ENCODE measurements at places on chromosomes 3 and 15.
A peak's percentile ranks its signal among the peaks of the same experiment; 100 is the strongest.

GRCh38 chr15:63640146-63640545, 43.0 kb downstream of the FBXL22 start:
- DNase-seq, result no peak

DNA sequence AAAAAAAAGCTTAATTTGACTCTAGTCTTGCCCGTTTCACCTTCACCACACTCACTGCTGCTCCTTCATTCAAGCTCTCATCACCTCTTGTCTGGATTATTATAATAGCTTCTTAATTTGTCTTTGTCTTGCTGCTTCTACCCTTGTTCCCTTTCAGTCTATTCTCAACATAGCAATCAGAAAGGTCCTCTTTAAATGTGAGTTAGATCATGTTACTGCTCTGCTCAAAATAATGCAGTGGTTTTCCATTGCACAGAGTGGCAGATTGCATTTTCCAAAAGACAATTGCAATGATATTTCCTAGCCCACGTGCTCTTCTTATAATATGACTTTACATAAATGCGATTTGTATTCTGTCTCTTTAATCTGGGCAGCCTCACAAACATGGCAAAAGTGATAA, 174.6 kb downstream of the ALDH1A2 start:
- DNase-seq, result no peak

DNA sequence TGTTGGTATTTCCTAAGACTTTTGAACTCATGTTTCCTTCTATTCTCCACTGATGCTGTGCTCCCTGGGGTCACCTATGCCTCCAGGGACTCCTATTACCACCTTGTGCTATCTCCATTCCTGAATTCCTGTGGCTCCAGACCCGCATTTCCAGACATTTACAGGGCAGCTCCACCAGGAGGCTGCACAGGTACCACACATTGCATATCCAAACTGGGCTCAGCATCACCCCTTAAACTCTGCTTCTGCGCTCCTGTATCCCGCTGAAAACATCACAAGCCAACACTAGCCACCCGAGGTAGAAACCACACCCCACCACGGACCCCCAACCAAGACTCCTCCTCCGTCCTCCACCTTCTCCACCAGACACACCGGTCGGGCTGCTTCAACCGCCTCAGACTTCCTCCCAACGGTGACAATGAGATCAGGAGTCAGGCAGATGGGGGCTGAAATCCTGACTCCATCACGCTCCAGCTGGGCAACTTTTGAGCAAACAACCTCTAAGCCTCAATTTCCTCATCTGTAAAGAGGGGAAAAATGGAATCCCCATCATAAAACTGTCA, 10.4 kb downstream of the TNK2 start:
- DNase-seq, result peak; percentile 84

GRCh38 chr3:51992017-51992682, 3.5 kb downstream of the RPL29 start:
- DNase-seq, result no peak

DNA sequence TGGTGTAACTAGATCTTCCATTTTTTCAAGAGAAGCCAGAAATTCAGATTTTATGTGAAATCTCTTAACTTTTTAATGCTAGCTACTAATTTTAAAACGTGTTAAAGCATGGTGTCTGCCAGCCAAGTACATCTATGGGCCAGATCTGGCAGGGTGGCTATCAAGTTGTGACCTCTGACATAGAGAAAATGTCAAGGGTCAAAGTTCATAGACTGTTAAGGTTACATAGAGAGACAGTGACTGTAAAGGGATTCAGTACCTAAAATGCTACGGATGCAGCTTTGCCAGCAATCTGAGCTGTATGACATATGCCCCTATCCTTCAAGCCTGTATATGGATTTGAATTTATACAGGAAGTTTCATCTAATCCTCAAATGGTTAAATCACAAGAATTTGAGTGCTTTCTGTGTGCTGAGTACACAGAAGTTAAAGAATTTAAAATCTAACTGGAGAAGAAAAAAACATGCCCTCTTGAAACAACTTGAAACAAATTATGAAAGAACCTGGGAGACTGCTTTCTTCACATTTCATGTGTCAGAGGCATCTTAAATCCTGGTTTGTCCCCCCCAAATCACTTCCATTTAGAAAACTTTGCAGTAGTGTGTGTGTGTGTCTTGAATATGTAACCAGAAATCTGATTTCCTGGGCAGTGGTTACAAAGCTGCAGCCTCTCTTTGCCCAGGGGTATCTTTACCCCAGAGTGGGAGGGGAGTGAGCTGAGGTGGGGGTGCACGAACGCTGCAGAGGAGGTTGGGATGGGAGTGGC, 895 bp upstream of the ARHGAP31 start:
- peak; percentile 29 for DNase-seq

- no peak for DNase-seq
These were observed 24.3 kb downstream of the RPLP1 start for GRCh38 chr15:69476704-69477473.

DNA sequence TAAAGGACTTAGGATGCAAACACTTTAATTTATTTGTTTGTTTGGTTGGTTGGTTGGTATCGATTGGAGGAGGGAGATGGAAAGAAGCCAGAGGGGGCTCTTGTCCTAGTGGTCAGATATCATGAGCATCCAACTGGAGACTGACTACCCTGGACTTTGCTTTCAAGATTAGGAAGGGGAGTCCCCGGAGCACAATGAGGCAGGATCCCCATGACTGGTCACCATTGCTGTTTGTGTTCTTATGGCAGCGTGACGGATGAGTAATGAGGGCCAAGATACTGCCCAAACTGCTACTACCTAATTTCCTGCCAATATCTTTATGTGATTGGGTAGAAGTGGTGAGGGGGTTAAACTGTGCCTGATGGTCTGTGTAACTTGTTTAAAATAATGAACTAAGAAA, 354.6 kb upstream of the ROPN1 start:
- no peak for DNase-seq

DNA sequence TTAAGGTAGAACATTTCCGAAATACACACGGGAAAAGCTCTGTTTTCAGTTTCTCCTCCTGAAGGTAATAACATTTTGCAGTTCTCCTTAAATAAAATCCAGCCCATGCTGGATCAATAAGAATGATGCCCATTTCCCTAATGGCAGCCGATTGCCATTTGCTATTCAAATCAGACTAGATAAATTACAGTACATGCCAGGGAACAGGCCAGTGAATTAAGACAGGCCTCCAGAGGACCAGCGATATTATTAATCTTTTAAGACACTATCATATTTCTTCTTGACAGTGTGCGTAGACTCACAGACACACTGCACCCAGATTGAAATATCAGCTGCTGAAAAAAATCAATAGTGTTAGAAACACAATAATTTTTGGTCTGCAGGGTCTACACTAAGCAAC, 422.3 kb downstream of the TIGIT start:
- DNase-seq, result no peak

GRCh38 chr3:123394391-123395020, 54.4 kb downstream of the ADCY5 start:
- no peak for DNase-seq

GRCh38 chr3:142279965-142280590, 54.7 kb upstream of the GK5 start:
- peak; percentile 87 for DNase-seq

DNA sequence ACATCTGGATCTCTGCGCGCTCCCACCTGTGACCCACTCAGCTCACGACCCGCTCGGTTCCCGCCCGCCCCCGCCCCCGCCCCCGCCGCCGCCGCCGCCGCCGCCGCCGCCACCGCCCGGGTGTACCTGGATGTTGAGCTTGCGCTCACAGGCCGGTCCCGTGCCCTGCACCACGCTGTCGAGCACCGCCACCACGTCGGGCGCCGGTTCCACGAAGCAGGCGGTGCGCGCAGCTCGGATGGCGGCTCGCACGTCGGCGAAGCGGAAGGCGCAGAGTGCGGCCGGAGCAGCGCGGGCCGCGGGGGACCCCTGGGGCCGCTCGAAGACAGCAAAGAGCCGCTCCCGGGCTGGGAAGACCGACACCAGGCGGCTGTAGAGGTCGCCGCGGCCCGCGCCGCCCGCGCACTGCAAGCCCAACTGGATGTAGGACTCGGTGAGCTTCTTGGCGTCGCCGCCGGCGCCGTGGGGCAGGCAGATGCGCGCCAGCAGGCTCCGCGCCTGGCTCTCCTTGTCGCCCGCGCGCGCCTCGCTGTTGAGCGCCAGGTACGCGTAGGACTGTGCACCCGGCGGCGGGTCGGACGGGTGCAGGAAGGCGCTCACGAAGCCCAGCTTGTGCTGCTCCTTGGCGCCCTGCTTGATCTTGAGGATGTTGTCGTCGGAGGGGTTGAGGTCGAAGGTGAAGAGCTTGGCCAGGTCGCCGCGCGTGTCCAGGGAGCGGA, 1.1 kb downstream of the PLXND1 start:
- DNase-seq, result peak; percentile 68

- DNase-seq, result no peak
These were observed 11.3 kb downstream of the NBEAL2 start for GRCh38 chr3:46990573-46991374.

- no peak for DNase-seq
These were observed 48.1 kb upstream of the DCUN1D1 start for GRCh38 chr3:183028416-183028815.

GRCh38 chr15:88646088-88646405, 7.2 kb downstream of the ISG20 start:
- DNase-seq, result no peak

DNA sequence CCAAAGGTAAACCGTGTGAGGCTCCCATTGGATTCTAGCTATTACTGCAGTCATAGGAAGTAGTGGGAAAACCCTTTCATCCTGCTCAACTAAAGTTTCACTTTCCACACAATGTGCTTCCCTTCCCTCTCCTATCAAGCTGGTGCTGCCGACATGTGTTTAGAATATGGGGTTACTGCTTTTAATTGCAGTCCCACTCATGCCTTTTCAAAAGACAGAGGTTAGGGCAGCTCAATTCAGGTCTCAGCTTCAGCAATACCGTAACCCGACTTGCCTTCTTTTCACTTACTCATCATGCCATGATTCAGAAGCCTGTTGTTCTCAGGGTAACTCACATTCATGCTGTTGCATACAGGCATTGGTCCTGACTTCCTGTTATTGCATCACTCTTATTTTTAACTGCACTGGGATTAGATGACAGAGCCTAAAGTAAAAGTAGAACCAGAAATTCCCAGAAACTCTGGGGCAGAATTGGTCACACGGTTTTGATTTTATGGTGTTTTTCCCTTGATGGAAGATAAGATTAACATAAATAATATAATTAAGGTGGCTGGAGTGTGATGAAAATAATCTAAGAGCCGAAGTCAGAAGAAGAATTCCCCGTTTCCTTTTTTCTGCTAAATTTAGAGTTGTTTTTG, 45.7 kb downstream of the C2CD4B start:
- peak; percentile 52 for DNase-seq

DNA sequence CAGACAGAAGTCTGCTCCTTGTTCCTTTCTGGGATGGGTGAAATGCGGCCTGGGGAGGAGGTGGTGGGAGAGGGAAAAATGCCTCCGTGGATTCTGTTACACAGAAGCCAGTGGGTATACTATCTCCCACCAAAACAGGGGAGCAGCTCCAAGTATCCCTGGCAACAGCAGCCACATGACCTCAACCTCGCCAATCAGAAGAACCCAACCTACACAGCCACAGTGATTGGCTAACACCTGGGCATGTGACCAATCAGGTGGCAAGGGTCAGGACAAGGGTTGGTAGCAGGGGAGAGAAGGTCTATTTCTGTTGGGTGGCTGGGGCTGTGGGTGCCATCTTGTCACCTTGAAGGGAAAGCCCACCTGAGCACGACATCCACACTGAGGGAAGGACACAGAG, 9.1 kb upstream of the ACAD9 start:
- no peak for DNase-seq

GRCh38 chr3:53490459-53490968, 3.9 kb upstream of the CACNA1D start:
- DNase-seq, result no peak

DNA sequence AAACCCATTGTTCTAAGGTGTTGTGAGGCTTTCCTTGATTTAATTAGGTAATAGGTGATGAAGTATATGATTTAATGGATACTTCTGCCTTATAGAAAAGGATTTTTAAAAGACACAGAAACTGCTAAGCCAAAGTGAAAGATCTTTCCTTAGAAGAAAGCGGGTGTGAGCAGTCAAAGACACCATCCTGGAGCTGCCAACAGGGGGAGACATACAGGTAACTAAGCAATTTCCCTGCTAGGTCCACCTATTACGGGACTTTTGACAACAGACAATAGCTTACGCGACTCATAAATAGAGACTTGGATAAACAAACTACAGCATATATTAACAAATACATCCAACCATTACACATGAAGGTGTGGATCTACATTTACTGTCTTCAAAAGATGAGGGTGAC, 669.5 kb downstream of the SQOR start:
- DNase-seq, result no peak

DNA sequence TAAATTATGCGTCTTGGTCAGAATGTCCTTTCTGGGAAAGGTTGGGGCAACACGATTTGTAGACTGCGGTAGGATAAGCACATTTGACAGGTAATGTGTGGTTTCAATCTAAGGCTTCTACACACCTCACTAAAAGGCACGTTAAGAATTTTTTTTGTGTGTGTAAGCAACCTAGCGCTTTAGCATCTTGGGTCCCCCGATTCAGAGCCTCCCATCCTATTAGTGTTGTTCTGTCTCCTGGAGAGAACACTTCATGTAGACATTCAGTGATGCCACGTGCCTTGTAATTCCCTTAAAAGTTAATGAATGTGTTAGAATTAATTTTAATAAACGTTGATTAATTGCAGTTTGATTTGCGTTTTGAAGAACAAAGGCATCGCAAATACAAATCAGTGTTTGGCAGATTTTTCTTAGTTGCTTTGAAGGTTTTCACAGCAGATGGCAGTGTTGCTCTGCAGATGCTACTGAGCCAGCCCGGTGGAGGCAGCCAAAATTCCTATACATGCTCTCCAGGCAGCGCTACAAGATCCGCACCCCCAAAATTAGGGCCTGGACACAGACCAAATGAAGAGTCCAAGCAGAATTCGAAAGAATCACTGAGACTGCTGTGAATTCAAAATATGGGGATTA, 63.5 kb downstream of the OTOL1 start:
- peak; percentile 80 for DNase-seq

DNA sequence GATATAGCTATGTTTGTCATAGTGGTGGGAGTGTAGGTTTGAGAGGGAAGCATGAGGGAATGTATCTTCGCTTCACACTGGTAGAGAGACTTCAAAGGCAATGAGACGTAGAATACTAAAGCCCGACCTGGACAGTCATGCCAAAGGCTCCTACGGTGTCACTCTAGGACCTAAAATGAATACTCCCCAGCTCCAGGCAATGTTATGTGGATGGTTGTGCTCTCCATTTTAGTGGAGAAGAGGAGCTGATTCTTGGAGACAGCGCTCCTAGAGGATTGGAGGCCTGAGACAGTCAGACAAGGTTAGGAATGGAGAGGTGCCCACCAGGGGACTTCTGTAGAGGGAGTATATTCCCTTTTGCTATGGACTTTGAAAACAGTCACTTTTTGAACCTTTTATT, 260.1 kb downstream of the MEX3B start:
- DNase-seq, result no peak

GRCh38 chr3:143571548-143571947, 276.7 kb downstream of the SLC9A9 start:
- no peak for DNase-seq
